Adipocyte (in vitro differentiated cells): ENCODE measurements at places on chromosomes 3 and 15.
A peak's percentile ranks its signal among the peaks of the same experiment; 100 is the strongest.

- DNase-seq, result peak; percentile 43
Observed at GRCh38 chr3:111846039-111846438, 13.0 kb upstream of the PHLDB2 start.

- DNase-seq, result no peak
Observed at GRCh38 chr3:160427832-160428424, 21.7 kb downstream of the TRIM59 start.

DNA sequence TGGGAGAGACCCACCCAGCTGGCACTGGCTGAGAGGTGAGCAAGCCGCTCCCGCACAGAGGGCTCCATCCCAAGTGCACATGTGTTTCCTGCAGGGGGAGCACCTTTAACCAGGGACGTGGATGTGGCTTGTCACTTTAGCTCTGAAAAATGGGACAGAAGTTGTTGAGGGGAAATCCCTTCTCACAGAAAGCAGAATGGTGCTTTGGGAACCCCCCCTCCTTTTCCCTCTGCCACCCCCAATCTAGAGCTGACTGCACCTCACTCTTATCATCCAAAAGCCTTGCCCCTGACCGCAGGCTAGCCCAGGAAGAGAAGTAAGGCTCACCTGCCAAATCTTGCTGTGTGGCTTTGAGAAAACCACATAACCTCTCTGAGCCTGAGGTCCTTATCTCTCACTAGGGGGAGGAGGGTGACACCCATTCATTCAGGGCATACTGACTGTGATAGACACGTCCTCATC, 77.9 kb downstream of the RPN1 start:
- no peak for DNase-seq

- no peak for DNase-seq
Observed at GRCh38 chr15:50289749-50290148, 24.2 kb upstream of the HDC start.

DNA sequence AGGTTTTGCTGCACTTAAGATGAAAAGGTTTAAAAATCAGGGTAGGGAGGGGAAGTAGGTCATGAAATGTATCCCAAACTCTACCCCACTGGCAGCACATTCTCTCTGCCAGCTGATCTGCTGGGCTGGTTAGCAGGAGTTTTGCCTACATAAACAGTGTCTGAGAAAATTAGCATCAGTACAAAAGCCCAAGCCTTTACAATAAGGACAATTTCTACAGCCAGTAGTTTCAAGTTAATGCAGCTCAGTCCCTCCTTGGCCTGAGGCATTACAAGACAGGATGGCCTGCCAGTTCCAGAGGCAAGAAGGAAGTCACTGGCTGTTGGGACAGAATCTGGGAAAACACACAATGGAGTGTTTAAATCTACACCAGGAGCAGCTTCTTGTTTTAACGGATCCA, 32.8 kb downstream of the NCEH1 start:
- DNase-seq, result peak; percentile 66

DNA sequence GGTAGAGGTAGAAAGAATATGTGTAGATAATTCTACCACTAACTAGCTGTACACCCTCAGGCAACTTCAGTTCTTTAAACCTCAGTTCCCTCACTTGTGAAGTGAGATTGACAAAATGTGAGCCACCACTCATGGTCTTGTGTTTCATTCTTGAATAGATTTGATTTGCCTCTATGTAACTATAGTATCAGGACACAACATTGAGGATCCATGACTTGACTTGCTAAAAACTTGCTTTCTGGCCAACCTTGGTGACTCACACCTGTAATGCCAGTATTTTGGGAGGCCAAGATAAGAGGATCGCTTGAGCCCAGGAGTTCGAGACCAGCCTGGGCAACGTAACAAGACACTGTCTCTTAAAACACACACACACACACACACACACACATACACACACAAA, 115.8 kb upstream of the FLNB start:
- DNase-seq, result no peak

DNA sequence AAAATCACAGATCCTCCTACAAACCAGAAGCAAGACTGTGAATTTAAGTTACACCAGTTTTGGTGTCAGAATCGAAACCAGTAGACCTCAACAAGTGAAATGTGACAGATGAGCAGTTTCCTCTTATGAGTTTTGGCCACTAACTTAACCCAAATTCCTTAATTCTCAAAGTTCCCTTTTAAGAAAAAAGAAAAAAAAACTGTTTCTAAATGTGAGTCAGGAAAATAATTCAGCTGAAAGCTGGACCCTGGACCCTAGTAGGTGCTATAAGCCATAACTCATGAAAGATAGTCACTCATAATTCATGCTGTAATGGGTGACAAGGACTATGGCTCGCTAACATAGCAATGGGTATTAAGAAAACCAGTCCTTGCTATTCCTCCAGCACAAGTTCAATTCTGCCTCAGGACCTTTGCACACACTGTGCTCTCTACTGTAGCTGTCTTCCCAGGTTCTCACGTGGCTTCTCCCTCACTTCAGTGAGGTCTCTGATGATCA, 9.0 kb upstream of the THRB start:
- no peak for DNase-seq

DNA sequence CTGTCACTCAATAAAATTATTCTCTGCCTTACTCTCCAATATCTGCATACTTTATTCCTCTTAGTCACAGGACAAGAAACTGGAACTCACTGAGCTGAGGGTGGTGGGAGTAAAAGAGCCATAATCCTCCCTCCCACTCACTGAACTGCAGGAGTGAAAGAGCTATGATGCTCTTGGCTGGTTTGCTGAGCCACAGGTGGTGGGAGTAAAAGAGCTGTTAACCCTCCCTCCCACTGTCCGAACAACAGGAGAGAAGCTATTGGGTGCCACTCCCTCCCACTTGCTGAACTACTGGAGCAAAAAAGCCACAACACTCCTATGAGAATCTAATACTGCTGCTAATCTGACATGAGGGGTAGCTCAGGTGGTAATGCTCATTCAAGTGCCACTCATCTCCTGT, 391.0 kb downstream of the NSUN3 start:
- DNase-seq, result no peak

- DNase-seq, result no peak
Observed at GRCh38 chr3:21826416-21826815, 75.4 kb upstream of the ZNF385D start.

DNA sequence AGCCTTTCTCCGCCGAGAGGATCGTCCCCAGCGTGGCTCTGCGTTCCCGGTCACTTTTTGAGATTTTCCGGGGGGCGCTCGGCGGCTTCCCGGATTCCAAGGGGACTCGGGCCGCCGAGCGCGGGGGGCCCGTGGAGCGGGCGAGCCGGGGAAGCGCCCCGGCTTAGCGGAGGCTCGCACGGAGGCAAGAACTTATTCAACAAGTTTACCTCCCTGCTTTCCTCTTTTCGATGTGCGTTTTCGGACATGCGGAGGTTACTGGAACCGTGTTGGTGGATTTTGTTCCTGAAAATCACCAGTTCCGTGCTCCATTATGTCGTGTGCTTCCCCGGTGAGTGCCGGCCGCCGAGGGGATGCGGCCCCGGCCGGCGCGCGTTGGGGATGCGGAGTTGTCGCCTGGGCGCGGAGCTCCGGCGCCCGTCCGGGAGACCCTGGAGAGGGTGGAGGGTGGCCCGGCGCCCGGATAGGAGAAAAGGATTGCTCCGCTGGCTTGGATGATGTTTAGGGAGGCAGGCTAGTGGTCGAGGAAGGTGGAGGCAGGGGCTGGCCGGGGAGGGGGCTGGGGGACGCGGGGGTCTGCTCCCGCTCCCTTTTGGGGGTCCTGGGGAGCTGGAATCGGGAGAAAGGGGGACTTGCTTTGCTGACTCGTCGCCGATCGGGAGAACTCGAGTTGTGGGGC, 810 bp downstream of the PTPRG start:
- peak; percentile 69 for DNase-seq

- peak; percentile 73 for DNase-seq
Observed at GRCh38 chr3:23019596-23020300, 183.4 kb upstream of the UBE2E2 start.

DNA sequence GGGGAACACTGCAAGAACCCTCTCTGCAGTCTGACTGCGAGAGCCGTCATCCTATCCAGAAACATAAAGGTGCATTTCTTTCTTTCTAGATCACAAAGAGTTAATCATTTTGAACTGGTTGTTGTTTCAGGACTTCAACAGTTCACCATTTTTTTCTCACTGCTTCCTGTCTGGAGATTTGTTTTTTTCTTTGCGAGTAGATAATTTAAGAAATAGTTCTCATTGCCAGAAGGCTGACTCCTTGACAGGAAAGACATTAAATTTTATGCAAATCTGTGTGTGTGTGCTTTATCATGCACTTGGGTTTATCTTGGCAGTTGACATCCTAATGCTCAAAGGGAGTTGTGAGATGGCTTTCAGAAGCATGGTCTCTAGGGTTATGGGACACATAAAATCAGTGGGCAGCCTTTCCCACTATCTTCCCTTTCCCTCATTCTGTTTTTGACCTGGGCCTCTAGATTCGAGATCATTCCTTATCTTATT, 123.5 kb upstream of the TBL1XR1 start:
- DNase-seq, result peak; percentile 18

- no peak for DNase-seq
Observed at GRCh38 chr3:45398178-45398577, 9.8 kb downstream of the LARS2 start.

DNA sequence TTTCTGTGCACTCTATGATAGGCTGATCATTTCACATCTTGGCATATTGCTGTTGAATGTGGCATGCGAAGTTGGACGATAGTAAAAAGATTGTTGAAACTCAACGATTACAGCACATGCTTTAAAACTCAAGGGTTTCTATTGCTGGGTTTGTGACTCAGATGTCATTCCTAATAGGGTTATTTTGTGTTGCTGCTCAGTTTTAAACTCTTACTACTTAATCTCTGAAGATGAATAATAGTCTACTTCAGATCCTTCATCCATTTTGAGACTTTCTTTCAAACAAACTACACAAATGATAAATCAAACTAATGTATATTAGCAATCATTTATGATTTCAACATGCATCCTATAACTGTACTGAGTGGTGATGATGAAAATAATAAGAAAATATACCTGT, 71.3 kb upstream of the MBNL1 start:
- no peak for DNase-seq

GRCh38 chr3:61595288-61595687, 33.9 kb downstream of the PTPRG start:
- peak; percentile 67 for DNase-seq

DNA sequence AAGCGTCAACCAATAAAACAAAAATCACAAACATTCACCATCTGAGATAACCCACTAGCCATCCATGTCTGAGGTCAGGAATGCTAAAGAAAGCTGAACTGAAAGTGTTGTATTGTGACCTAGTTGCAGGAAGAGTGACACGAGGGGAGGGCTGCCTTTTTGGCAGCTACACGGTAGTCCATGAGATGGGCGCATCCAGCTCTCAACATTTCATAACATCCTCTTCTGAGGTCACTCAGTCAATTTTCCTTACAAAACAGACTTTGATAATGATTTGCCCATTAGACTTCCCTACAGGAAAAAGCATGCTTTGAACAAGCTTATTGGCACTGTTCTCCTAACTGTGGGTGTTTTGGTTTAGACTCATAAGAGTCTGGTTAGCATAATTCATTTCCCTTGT, 15.4 kb upstream of the SHF start:
- DNase-seq, result no peak

DNA sequence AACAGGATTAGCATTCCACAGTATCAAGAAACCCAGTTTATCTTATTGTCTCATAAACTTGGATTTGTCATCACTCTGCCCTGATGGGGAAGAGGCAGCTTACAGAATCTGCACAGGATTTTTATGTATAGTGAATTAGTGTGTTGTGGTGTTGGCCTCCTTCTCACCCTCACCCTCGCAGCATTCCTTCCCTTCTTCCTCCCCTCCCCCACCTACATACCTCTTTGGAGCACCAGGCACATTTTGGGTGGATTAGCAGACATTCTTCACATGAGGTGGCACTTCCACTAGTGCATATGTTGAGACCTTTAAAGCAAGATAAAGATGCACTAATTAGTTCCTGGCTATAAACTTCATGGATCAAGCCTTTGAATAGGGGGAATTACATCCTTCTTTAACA, 13.9 kb downstream of the ITGB5 start:
- no peak for DNase-seq

GRCh38 chr3:166270429-166270828, 433.2 kb upstream of the BCHE start:
- DNase-seq, result no peak

- peak; percentile 37 for DNase-seq
Observed at GRCh38 chr3:155963570-155963969, 93.1 kb downstream of the GMPS start.

DNA sequence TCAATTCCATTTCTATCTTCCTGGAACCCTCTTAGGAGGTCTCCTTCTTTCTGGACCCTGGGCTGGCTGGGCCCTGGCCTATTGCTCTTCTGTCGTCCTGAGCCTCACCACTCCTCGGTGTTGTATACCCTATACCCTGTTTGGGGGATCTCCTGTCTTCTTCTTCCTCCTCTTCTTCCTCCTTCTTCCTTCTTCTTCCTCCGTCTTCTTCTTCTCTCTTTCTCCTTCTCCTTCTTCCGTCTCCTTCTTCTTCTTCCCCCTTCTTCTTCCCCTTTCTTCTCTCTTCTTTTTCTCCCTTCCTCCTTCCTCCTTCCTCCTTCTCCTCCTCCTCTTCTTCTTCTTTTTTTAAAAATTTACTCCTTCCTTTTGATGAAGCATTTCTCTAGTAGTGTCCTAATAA, 30.4 kb upstream of the FXR1 start:
- DNase-seq, result no peak

DNA sequence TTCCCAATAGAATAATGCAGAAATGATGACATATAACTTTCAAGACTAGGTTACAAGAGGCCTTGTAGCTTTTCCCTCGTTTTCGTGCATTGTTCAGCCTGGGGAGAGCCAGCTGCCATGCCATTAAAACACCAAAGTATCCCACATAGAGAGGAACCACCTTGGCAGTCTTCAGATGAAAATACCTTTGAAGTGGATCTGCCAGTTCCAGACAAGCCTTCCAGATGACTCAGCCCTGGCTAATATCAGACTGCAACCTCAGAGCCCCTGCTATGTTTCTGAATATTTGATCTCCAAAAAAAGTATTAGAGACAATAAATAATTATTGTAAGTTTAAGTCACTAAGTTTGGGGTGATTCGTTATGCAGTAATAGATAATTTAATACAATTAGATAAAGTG, 294.3 kb upstream of the GBE1 start:
- peak; percentile 14 for DNase-seq

GRCh38 chr3:43892526-43892925, 201.8 kb downstream of the ABHD5 start:
- DNase-seq, result no peak

DNA sequence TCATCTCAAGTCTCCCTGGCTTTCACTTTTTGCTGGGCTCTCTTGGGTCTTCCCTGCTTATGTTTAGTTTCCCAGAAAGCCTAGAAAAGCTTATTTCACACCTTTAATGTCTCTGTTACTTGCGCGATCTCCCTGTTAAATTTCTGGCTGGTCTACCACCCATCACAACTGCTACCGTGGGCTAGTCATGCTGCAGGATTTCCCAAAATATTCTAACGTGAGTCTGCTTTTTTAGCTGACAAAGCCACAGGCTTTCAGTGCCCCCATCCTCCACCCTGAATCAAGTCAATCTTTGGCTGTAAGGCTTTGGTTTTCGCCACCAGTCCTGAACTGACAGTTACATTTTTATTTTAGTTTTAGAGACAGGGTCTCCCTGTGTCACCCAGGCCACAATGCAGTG, 74.1 kb downstream of the SUMF1 start:
- DNase-seq, result no peak
